ENCODE measurements at places on chromosomes 5 and 9.

GRCh38 chr9:76883341-76883855 is 22.5 kb downstream of the PRUNE2 start:
- no peaks in the 10 kb centered on the region for H3K4me1 ChIP-seq
- H3K27ac ChIP-seq: no peak overlapping the region
- no peak overlapping the region for H3K4me3 ChIP-seq
- no peaks in the 10 kb centered on the region for H3K36me3 ChIP-seq
- no peaks in the 10 kb centered on the region for H3K27me3 ChIP-seq
- no peak for DNase-seq

DNA sequence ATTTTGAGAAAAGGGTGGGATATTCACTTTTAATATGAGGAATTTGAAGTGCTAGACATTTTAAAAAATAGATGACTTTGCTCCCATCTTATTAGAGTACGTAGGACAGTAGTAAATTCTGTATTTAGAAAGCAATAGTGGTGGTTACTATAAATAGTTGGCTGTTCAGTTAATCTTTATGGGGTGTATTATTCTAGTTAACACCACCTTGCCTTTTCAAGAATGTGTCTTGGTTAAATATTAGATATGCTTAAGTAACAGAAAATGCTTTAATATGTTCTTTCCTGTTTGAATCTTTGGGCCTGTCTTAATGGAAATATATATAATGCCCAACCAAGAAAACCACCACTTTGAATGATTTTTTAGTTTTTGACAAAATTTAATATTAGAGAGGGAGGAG is 608.7 kb upstream of the FAM174A start:
- H3K36me3 ChIP-seq: no peaks in the 10 kb centered on the region
- no peaks in the 10 kb centered on the region for H3K27me3 ChIP-seq
- DNase-seq: no peak
- no peaks in the 10 kb centered on the region for H3K4me1 ChIP-seq

DNA sequence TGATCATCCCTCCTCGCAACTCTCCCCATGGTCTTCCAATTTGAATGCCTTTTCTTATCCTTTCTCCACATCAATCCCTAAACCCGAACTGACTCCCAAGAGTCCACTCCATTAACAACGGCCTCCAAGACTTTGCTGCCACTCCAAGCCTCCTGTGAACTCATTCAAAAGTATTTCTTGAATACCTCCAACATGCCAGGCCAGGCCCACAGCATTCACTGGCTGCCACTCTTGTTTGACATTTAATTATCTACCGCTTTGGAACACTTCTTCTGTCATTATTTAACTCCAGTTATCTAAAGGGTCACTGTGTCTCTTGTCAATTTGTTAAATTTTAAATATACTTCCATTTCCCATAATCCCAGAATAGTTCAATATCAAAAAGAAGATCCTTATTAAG is 378.9 kb downstream of the EFNA5 start:
- no peaks in the 10 kb centered on the region for H3K36me3 ChIP-seq
- H3K4me1 ChIP-seq: peaks cover 7% of the 10 kb centered on the region
- no peaks in the 10 kb centered on the region for H3K27me3 ChIP-seq
- no peak overlapping the region for H3K4me3 ChIP-seq
- H3K27ac ChIP-seq: no peak overlapping the region

DNA sequence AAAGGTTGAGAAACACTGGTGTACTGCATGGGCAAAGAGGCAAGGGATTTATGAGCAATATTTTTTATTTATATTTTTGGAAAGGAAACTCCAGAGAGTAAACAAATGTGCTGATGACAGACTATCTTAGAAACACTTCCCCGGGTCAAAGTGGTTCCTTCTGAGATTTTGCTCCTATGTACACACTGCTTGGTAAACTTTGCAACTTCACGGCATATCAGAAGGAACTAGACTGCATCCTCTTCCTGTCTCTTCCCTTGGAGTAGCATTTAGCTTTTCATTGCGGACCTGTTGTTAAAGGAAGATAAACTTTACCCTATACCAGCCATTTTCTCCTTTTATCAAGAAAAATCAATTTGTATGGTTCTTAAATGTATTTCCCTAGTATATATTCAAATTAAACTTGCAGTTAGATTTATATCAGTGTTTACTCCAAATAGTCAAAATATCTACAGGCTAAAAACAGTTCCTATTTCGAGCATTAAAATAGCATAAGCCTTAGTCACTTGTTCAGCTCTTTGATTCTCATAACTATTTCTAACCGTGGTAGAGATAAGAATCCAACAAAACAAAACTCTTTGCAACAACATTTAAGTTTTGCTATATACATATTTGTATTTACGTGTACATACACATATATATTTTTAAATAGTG is 48.0 kb upstream of the LRRC19 start:
- no peaks in the 10 kb centered on the region for H3K27me3 ChIP-seq
- H3K36me3 ChIP-seq: peaks cover 4% of the 10 kb centered on the region
- H3K27ac ChIP-seq: no peak overlapping the region
- no peak for DNase-seq
- no peak overlapping the region for H3K4me3 ChIP-seq

DNA sequence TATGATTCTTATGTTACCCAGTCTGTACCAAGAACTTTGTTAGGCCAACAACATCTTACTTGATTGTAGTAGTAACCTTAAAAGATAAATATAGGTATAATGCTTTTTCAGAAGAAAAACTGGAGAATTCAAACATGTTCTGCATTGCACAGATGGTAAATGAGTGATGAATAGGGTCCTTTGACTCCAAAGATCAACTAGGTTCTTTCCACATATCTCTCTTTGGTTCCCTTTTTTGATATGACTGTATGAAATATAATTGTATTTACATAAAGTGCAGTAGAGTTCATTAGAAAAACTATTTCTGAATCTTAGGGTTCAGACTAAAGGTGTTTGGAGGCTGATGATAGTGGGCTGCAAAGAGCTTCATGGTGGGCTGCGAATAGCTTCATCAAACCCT is 150.5 kb upstream of the CDKN2B start:
- H3K4me1 ChIP-seq: peaks cover 23% of the 10 kb centered on the region
- no peaks in the 10 kb centered on the region for H3K36me3 ChIP-seq
- H3K27me3 ChIP-seq: no peaks in the 10 kb centered on the region
- peak overlapping the region; percentile 18 for H3K27ac ChIP-seq
- DNase-seq: no peak

GRCh38 chr9:3746296-3747275 is 220.8 kb upstream of the RFX3 start:
- H3K27ac ChIP-seq: no peak overlapping the region
- no peaks in the 10 kb centered on the region for H3K36me3 ChIP-seq
- no peaks in the 10 kb centered on the region for H3K4me1 ChIP-seq
- DNase-seq: no peak
- H3K4me3 ChIP-seq: no peak overlapping the region

DNA sequence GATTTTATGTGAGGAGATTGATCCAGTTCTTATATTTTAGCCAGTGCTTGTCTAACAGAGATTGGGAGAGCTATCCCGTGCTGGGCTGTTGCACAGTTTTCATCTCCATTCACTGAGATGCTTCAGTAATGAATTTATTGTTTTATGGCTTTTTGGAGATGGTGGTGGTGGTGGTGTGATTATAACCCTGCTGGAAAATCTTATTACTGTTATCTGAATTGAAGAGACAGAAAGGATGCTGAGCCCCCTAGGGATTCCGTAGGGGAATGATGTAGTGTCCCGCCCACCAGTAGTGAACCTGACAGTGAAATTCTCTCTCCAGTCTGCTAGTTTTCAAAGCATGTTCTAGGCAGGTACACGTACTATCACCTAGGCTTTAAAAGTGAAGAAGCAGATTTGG is 1.9 kb downstream of the RAI14 start:
- no peaks in the 10 kb centered on the region for H3K36me3 ChIP-seq
- no peaks in the 10 kb centered on the region for H3K27me3 ChIP-seq
- H3K4me3 ChIP-seq: peak overlapping the region; percentile 81
- H3K4me1 ChIP-seq: peaks cover 11% of the 10 kb centered on the region

DNA sequence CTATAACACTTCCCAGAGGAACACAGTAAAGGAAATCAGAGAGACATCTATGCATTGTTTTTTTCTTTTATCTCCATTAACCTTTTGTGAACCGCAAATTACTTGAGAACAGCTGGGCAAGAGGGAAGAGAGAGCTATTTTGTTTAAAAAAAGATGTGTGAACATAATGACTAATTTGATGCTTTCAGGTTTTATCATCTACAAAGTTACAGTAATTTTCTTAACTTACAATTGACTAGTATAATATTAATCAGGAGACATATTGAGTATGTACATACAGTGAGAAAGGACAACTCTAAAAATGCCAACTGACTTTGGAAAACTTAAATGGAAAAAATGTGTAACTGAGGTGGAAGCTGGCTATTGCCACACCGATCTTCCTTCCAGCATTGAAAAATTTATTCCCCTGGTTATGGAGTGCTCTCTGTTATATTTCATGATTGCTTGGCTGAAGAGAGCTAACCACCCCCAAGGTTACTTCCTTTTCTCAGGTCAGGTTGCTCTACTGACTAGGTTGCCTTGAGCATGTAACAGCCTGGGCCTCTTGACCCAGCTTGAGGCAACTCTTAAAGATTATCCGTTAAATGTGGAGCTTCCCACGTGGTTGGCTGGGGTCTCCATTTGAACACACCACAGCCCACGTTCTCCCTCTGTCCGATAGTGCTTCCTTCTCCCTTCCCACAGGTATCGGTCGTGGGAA is 62.6 kb upstream of the C6 start:
- no peak for DNase-seq
- no peak overlapping the region for H3K27ac ChIP-seq
- H3K27me3 ChIP-seq: no peaks in the 10 kb centered on the region
- no peaks in the 10 kb centered on the region for H3K36me3 ChIP-seq
- no peaks in the 10 kb centered on the region for H3K4me1 ChIP-seq
- no peak overlapping the region for H3K4me3 ChIP-seq

- no peak for DNase-seq
- H3K4me1 ChIP-seq: no peaks in the 10 kb centered on the region
- H3K36me3 ChIP-seq: no peaks in the 10 kb centered on the region
- H3K27me3 ChIP-seq: no peaks in the 10 kb centered on the region
Measured at GRCh38 chr5:72662305-72662704, 154.2 kb upstream of the TNPO1 start.

DNA sequence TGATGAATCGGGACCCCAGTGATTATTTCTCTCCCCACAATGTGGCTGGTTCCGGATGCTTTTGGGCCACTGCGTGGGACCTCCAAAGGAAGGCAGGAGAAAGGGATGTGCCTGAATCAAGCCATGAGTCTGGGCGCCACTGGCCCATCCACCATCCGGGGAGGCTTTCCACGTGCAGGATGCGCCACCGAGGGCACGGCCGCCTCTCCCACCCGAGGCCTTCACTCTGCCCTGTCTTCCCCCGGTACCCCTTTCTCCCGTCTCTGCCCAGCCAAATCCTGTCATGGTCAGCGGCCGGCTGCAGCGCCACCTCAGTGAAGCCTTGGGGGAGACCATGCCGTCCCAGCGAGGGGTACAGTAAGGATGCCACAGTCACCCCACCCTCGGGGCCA is 43.9 kb upstream of the GRHPR start:
- H3K4me1 ChIP-seq: no peaks in the 10 kb centered on the region
- H3K36me3 ChIP-seq: no peaks in the 10 kb centered on the region
- no peak for DNase-seq
- no peaks in the 10 kb centered on the region for H3K27me3 ChIP-seq
- no peak overlapping the region for H3K4me3 ChIP-seq

DNA sequence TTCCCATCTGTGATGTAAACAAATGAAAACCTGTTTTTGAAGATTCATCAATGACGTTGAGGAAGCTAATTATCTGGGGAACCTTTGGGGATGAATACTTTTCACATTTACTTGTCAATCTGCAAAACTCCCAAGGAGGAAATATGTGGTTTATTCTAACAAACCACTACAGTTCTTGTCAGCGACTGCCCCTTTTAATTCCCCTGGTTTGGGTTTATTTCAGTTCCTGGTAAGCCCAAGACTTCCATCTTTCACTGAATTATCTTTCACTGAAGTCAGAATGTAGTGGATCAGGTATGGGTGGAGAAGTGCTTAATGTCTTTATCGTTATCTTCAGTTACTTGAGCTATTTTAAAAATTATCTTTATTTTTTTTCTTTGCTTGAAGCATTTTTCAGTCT is 40.2 kb downstream of the TLR4 start:
- no peaks in the 10 kb centered on the region for H3K36me3 ChIP-seq
- no peak overlapping the region for H3K27ac ChIP-seq
- H3K4me1 ChIP-seq: no peaks in the 10 kb centered on the region
- no peaks in the 10 kb centered on the region for H3K27me3 ChIP-seq
- DNase-seq: no peak

DNA sequence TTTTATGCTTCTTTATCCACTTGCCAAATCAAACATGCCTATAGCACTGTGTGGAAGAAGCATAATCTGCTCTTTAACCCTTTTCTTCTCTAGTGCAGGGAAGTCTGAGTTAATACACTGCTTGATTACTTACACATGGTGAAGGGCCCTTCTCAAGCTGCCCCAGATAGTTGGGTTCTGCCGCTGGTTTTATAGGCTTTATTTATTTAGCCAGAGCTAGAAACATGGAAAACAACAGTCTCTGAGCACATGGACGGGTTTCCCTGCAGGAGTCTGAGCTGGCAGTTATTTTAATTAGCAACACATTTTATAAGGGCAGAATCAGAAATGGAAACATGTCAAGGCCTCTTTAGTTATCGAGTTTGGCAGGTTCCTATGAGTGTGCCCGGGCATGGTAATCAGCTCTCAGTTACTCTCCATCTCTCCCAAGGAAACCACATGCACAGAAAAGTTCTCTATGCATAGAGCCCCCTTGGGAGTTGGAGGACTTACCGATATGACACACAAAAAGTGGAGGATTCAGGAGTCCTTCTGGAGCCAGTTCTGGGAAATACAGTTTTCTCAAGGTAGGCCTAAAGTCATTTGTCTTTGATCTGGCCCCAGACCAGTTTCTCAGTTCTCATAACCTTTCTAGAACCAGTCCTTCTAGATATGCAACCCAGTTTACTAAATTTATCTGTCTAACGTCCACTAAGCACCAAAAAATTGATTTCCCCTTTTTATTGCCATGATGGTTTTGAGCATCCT is 564.8 kb downstream of the ACTL7B start:
- H3K4me3 ChIP-seq: no peak overlapping the region
- no peaks in the 10 kb centered on the region for H3K36me3 ChIP-seq
- no peaks in the 10 kb centered on the region for H3K4me1 ChIP-seq
- H3K27me3 ChIP-seq: no peaks in the 10 kb centered on the region
- no peak for DNase-seq

GRCh38 chr9:98118640-98119601 is at the start of gene TRIM14:
Gene TRIM14, minus strand, starts transcription at chr9:98119222. Its CDS starts 34 bp downstream, at chr9:98119188.
- H3K27ac ChIP-seq: peak within 1 kb of the TSS; percentile 84
- H3K4me1 ChIP-seq: peaks cover 15% of the 10 kb centered on the region

DNA sequence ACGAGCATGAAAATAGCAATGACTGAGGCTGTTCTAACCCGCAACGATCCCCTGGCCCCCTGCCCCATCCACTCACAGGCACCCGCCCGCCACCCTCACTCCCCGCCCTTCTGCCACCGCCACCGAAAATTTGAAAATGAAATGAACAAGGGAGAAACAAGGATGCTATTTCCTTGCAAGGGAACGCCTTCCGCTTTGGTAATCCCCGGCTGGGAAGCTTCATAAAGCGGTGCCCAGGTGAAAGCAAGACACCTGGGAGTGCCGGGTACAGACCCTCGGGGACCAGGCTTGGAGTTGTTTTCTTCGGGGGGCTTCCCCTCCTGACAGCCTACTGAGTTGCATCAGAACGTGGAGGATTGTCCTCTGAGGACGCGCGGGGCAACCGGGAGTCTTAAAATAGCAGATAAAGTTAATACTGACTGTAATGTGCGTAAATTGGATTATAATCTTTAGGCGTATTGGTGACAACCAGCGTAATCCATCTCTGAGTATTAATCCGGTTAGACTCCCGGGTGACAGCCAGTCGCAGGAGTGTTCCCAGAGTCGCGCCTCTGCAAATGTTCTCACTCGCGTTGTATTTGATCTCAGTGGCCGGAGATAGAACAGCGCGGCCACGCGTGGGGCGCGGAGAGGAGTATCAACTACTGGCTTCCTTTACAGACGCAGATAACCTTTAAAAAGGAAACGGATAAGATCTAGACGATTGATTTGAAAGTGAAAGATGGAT is 885 bp upstream of the MLLT3 start:
- peaks cover 19% of the 10 kb centered on the region for H3K4me1 ChIP-seq
- DNase-seq: peak; percentile 65
- H3K4me3 ChIP-seq: peak overlapping the region; percentile 86
- H3K27ac ChIP-seq: peak overlapping the region; percentile 44
